ENCODE measurements at places on chromosomes 2 and 18. TPM values are rescaled to one million over a fixed set of nuclear protein-coding genes. Genes with fewer than 3 reads are reported as not detected.
A peak's percentile ranks its signal among the peaks of the same experiment; 100 is the strongest.

DNA sequence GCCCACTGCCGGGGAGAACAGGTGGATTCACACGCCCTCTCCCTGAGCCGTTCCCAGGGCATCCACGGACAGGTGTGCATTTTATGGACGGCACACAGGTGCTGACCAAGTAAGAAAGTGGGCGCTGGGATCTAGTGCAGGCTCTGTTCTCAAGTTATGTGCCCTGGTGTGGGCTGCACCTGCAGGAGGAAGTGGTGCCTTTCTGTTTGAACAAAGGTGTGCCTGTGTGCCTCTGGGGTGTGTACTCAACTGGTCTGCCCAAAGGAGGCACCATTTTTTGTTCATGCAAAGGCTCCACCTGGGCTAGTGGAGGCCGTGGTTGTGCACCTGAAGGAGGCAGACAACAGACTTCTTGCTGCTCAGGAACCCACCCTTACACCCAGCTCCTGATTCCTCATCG lies 88.2 kb upstream of the HK2 start:
- H3K36me3 ChIP-seq: no peaks in the 10 kb centered on the region
- no peak for DNase-seq
- no peaks in the 10 kb centered on the region for H3K27me3 ChIP-seq
- no peak overlapping the region for H3K27ac ChIP-seq
- peaks cover 11% of the 10 kb centered on the region for H3K4me1 ChIP-seq
- no peak overlapping the region for H3K4me3 ChIP-seq

- H3K4me1 ChIP-seq: no peaks in the 10 kb centered on the region
- H3K27me3 ChIP-seq: no peaks in the 10 kb centered on the region
- no peaks in the 10 kb centered on the region for H3K36me3 ChIP-seq
- no peak for DNase-seq
- H3K27ac ChIP-seq: no peak overlapping the region
These were observed 63.6 kb downstream of the SLC35F5 start for GRCh38 chr2:113692698-113693428.

GRCh38 chr2:32591669-32592463 lies 36.0 kb upstream of the TTC27 start:
- no peaks in the 10 kb centered on the region for H3K4me1 ChIP-seq
- H3K4me3 ChIP-seq: no peak overlapping the region
- H3K27me3 ChIP-seq: no peaks in the 10 kb centered on the region
- no peak for DNase-seq
- no peak overlapping the region for H3K27ac ChIP-seq

- no peak for DNase-seq
- H3K27ac ChIP-seq: no peak overlapping the region
- peaks cover 9% of the 10 kb centered on the region for H3K4me1 ChIP-seq
These were observed 237.6 kb downstream of the TDRD15 start for GRCh38 chr2:21361384-21361783.

DNA sequence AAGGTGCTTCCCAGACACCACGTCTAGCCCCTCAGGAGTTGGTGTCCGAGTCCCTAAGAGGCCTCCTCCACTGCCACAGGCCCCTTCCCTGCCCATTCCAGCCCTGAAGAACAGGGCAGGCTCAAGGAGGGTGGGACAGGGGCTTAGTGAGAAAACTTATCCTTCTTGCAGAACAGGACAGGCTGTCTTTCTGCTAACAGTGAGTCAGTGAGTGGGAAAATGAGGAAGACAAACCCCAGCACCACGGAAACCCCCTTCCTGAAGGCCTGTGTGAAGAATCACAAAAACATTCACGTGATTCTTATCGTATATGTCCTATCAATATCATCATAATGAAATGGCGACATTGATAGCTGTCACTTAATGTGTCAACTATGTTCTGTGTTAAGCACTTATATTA lies 9.8 kb downstream of the FZD7 start:
- H3K27ac ChIP-seq: no peak overlapping the region
- no peaks in the 10 kb centered on the region for H3K27me3 ChIP-seq
- H3K36me3 ChIP-seq: no peaks in the 10 kb centered on the region
- no peak overlapping the region for H3K4me3 ChIP-seq
- H3K4me1 ChIP-seq: peaks cover 53% of the 10 kb centered on the region

GRCh38 chr18:22559414-22560274 lies 141.9 kb upstream of the CTAGE1 start:
- peak; percentile 78 for DNase-seq
- peak overlapping the region; percentile 43 for H3K4me3 ChIP-seq
- peak overlapping the region; percentile 71 for H3K27ac ChIP-seq
- H3K27me3 ChIP-seq: no peaks in the 10 kb centered on the region

DNA sequence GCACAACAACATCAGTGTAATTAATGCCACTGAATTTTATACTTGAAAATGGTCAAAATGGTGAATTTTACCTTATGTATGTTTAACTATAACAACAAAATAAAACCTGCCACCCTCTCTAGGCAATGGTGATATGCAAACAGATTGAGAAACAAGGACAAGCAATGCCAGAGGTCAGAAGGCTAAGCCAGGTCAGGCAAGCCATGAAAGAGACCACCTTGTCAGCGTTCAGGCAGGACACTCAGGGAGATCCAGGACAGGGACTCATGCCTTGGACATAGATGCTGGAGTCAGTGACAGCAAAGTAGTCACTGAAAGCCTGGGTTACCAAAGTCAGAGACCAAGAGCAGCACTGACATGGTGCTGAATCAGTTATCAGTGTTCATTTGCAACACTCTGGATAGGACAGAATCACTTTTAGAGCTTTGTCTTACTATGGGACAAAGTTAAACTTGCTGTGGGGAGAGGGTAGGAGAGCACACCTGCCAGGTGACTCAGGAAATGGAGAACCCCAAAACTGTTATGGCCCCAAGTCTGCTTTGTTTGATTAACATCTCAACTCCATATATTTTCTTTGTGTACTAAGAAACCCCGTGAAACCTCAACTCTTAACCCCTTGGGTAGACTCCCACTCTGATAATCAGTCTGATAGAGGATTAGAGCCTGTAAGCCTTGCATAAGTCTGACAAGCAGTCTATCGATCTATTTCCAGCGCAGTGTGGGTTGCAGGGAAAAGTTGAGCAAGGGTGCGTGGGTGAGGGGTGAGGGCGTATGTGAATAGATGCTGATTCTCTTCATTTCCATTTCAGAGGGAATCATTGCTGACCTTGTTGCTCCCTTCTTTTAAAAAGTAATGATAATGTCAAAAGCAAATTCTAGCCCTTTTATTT lies 48.7 kb upstream of the ZNF385B start:
- no peak overlapping the region for H3K27ac ChIP-seq
- no peaks in the 10 kb centered on the region for H3K4me1 ChIP-seq
- H3K27me3 ChIP-seq: no peaks in the 10 kb centered on the region
- DNase-seq: no peak
- no peaks in the 10 kb centered on the region for H3K36me3 ChIP-seq
- no peak overlapping the region for H3K4me3 ChIP-seq

DNA sequence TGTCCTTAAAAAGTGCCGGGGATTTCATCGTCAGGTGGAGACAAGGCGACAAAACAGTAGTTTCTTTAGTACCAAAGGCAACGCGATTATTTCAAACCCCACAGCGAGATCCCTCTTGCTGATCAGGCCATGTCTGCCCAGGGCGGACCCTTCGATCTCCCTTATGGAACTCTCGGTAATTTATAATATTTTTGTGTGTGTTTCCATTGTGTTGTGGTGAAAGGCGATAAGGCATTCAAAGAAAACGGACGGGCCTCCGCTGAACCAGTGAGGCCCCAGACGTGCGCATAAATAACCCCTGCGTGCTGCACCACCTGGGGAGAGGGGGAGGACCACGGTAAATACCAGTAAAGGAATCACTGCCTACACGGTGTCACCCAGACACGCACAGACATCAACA lies 1.4 kb upstream of the GAD1 start:
- H3K4me1 ChIP-seq: peaks cover 7% of the 10 kb centered on the region
- peak overlapping the region; percentile 76 for H3K4me3 ChIP-seq

GRCh38 chr18:65901522-65901921 lies 150.7 kb downstream of the CDH7 start:
- H3K27me3 ChIP-seq: no peaks in the 10 kb centered on the region
- DNase-seq: no peak
- no peak overlapping the region for H3K4me3 ChIP-seq
- 0 out of 2 replicates have a peak, but pooled peaks cover 2% of the 10 kb centered on the region for H3K4me1 ChIP-seq
- no peak overlapping the region for H3K27ac ChIP-seq

DNA sequence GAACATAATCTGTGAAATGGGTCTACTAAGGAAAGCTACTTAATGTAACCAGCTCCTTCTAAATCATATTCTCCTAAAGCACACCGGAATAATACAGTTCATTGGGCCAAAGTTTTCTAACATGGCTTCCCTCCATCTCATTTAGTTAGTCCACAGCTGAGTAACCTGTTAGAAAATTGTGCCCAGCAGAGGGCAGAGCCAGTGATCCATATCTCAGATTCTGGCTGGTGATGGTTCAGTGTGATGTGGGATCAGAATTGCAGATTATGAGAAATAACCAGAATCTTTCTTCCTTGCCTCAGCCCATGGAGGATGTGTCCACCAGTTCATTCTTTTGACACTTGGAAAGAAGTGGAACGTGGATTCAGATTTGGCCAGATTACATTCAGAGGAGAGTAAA lies 9.4 kb upstream of the CTLA4 start:
- peaks cover 4% of the 10 kb centered on the region for H3K4me1 ChIP-seq
- H3K4me3 ChIP-seq: no peak overlapping the region
- no peak for DNase-seq
- no peaks in the 10 kb centered on the region for H3K36me3 ChIP-seq
- H3K27me3 ChIP-seq: no peaks in the 10 kb centered on the region
- no peak overlapping the region for H3K27ac ChIP-seq

GRCh38 chr2:232501331-232501771 lies 13.7 kb upstream of the ECEL1 start:
- H3K4me3 ChIP-seq: no peak overlapping the region
- DNase-seq: no peak
- H3K4me1 ChIP-seq: no peaks in the 10 kb centered on the region
- no peaks in the 10 kb centered on the region for H3K27me3 ChIP-seq
- H3K36me3 ChIP-seq: no peaks in the 10 kb centered on the region
- no peak overlapping the region for H3K27ac ChIP-seq

GRCh38 chr2:60175290-60175689 lies 378.2 kb downstream of the BCL11A start:
- no peaks in the 10 kb centered on the region for H3K36me3 ChIP-seq
- H3K4me3 ChIP-seq: no peak overlapping the region
- no peaks in the 10 kb centered on the region for H3K4me1 ChIP-seq
- no peak for DNase-seq

DNA sequence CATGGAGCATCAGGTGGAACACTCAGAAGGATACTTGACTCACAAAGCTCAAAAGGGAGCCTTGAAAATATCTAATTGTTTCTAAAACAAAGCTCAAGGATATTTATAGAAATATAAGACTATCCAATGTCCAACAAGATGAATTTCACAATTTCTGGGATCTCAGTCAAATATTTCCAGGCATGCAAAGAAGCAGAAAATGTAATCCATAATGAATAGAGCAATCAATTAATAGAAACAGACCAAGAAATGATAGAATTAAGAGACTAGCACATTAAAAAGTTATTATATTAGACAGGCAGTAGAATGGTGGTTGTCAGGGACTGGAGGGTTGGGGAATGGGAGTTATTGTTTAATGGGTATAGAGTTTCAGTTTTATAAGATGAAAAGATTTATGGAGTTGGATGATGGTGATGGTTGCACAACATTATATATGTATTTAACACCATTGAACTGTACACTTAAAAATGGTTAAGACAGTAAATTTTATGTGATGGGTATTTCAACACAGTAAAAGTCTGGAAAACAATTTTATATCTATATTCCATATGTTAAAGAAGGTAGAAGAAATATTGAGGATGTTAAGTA lies 189.9 kb upstream of the PIEZO2 start:
- peaks cover 3% of the 10 kb centered on the region for H3K4me1 ChIP-seq
- H3K4me3 ChIP-seq: no peak overlapping the region
- H3K36me3 ChIP-seq: no peaks in the 10 kb centered on the region
- H3K27ac ChIP-seq: no peak overlapping the region
- no peaks in the 10 kb centered on the region for H3K27me3 ChIP-seq

GRCh38 chr2:38723173-38723572 lies 28.0 kb downstream of the SRSF7 start:
- no peaks in the 10 kb centered on the region for H3K36me3 ChIP-seq
- H3K27me3 ChIP-seq: no peaks in the 10 kb centered on the region
- H3K4me1 ChIP-seq: peaks cover 4% of the 10 kb centered on the region
- H3K4me3 ChIP-seq: no peak overlapping the region

- no peaks in the 10 kb centered on the region for H3K36me3 ChIP-seq
- H3K4me1 ChIP-seq: no peaks in the 10 kb centered on the region
- DNase-seq: no peak
These were observed 59.5 kb downstream of the TTN start for GRCh38 chr2:178747767-178748166.

- no peak overlapping the region for H3K4me3 ChIP-seq
- H3K27ac ChIP-seq: no peak overlapping the region
- H3K27me3 ChIP-seq: no peaks in the 10 kb centered on the region
- no peaks in the 10 kb centered on the region for H3K36me3 ChIP-seq
- H3K4me1 ChIP-seq: no peaks in the 10 kb centered on the region
These were observed 142.1 kb upstream of the LYPD6 start for GRCh38 chr2:149188291-149188690.

- H3K27me3 ChIP-seq: no peaks in the 10 kb centered on the region
- no peak overlapping the region for H3K27ac ChIP-seq
- peak; percentile 61 for DNase-seq
These were observed 187.5 kb downstream of the TWIST2 start for GRCh38 chr2:239035361-239035814.

DNA sequence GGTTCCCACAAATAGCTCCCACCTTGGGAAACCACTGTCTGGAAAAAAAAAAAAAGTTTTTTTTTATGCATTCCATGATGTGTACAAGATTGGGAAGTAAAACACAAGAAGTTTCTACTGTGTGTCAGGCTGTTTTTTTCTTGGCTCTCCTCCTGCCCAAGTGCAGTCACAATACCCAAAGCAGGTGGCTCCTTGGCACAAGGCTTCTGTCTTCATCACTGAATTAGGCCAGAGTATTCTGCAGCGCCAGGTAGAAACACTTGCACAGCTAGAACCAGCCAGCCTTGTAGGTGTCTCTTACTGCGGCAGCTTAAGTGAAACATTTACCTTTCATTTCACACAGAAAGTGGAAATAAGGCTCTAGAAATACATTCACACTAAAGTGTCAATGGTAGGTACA lies 23.8 kb upstream of the MAL start:
- H3K27me3 ChIP-seq: no peaks in the 10 kb centered on the region
- H3K27ac ChIP-seq: no peak overlapping the region
- no peaks in the 10 kb centered on the region for H3K36me3 ChIP-seq
- no peak for DNase-seq
- H3K4me1 ChIP-seq: no peaks in the 10 kb centered on the region
- H3K4me3 ChIP-seq: no peak overlapping the region

DNA sequence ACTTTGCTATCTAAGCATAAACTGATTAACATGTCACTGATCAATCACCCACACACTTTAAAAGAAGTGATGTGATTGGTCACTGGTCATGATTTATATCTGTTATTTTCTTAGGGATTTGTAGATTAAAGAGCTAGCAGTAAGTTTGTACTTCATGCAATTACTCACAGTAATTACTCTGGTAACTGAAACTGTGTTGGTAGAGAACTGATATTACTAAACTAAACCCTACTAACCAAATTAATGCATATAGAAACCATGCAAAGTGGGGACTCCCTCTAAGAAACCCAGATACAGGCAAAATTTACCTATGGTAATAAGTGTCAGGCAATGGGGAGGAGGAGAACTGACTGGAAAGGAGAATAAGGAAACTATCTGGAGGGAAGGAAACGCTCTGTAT lies 44.8 kb upstream of the C2orf15 start:
- H3K27me3 ChIP-seq: no peaks in the 10 kb centered on the region
- H3K4me1 ChIP-seq: no peaks in the 10 kb centered on the region
- no peak overlapping the region for H3K27ac ChIP-seq
- H3K4me3 ChIP-seq: no peak overlapping the region
- no peak for DNase-seq

SERPINB3 gene
- total RNA-seq: not detected

TGFBRAP1 gene
- 25.7 TPM for total RNA-seq

TSPYL6 gene
- not detected for total RNA-seq

CCBE1 gene
- total RNA-seq: 0.44 TPM

ATP8B1 gene
- total RNA-seq: 32.0 TPM

TMEM247 gene
- total RNA-seq: not detected

FAM124B gene
- not detected for total RNA-seq

SOX11 gene
- not detected for total RNA-seq
